ENCODE measurements at places on chromosomes 6 and 20.

- no peak for DNase-seq
Observed at GRCh38 chr20:34040300-34040995, 46.7 kb downstream of the RALY start.

DNA sequence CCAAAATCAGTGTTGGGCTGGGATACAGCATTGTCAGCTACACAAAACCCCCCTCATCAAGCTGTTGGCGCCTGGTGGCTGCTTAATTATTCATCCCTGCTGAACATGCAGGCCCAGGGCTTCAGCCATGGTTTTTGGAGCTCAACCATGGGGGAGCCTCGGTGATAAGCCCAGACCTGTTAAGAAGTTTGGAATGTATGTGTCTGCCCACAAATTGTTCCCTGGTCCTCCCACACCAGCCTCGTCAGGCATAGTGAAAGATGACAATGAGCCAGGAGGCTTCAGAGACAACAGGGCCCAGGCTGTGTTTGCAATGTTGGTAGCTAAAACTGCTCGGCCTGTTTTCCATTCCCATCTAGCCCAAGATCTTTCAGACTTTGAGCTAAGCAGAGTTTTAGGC lies 34.8 kb upstream of the SIRPA start:
- DNase-seq: no peak

DNA sequence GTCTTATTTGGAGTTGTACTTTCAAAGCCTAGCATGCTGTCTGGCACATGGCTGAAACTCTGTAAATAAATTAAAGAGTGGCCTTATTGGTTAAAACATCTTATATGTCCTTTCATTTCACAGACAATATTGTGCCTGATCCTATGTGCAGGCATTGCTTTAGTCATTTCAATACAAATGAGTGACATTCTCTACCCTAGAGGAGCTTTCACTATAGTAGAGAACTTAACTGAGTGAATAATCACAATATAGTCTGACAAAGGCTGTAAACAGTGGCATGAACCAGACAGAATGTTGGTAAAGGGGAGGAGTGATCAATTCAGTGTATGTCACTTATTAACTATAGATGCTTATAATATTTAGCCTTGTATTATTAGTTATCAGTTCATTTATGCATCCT lies 481.8 kb downstream of the TFAP2B start:
- no peak for DNase-seq

DNA sequence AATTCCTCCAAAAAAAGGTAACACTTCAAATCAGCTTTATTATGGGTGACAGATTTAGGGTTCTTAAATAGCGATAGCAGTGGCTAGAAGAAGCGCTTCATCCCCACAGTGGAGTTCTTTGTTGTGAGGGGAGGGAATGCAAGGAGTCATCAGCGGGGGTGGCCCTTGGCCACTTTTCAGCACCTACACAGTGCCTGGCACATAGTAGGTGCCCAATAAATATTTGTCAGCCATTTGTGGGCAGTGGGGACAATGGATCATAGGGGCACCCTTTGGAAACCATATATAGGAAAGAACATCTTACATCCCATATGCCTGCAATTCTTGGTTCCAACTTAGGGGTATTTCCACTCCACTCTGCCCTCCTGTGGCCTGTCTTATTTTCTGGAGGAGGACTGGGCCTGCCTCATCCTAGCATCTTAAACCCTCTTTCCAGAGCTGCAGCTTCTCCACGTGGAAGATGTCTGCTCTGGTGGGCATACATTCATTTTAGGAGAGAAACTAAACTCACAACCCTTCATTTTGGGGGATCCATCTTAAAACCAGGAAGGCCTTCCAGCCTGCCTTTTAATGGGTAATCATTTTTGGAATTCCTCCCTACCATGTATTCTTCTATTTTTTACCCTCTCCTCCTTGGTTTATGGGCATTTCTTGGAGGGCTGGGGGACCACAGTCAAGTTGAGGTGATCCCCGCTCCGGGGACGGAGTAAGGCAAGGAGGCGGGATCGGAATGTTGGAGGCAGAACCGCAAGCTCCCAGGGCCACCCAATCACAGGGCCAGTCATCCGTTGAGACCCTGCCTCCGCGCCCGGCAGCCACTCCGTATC lies 2.6 kb upstream of the GPSM3 start:
- DNase-seq: peak; percentile 52

GRCh38 chr6:26016245-26016962 lies 53.8 kb downstream of the TRIM38 start:
- no peak for DNase-seq

- DNase-seq: no peak
Observed at GRCh38 chr6:97305414-97306066, 22.5 kb upstream of the MMS22L start.

Measured in CD4-positive, alpha-beta T cell treated with Interleukin-12 subunit alpha and Interleukin-12 subunit beta, for 1 hour (primary cell).